Caudate nucleus (tissue), 63 donors: ENCODE measurements at places on chromosomes 4 and X.

- no peak for DNase-seq
Measured at GRCh38 chrX:8520791-8521190, 56.2 kb downstream of the VCX3B start.

- peak; percentile 0 for DNase-seq
Measured at GRCh38 chrX:110317061-110317819, 645 bp downstream of the AMMECR1 start.

DNA sequence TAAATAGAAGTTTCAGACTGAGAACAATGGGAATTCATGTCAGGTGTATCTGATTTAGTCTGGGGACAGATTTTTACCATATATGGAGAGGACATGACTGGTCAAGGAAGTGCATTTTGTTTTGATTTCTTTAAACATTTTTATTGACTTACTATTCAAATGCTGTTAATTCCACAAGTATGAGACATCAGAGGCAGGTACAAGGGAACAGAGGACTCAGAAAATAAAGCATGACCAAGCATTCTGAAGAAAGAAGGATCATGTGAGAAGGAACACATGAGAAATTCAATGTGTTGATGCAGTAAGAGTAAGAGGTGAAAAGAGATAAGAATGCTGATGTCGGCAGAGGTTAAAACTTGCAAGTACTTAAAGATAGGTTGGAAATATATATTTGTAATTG is 1452.6 kb downstream of the PCDH7 start:
- no peak for DNase-seq

DNA sequence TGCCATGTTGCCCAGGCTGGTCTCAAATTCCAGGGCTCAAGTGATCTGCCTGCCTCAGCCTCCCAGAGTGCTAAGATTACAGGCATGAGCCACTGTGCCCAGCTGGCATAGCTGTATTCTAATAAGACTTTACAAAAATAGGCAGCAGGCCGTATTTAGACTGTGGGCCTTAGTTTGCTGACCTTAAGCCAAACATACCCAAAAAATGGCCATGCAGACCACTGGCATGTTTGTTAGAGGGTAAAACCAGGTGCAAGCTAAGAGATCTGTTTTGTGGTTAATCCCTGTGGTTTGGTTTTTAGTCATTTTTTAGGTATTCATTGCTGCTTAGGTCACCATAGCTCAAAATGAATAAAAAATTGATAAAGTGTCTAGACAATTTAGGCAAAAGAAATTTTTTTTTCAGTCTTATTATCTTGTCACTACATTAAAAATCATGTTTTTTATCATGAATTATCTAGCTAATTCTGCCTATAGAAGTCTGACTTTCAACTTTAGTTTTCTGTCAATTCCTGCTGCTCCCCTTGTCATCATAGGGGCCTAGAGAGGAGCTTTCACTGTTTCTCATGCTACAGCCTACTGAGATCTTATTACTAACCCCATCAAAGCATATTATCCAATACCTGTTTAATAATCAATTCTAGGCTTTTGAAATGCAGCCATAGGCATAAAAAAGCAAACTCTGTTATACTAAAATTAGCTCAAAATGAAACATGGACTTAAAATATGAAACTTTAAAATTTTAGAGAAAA is 7.5 kb upstream of the SPINK2 start:
- no peak for DNase-seq

DNA sequence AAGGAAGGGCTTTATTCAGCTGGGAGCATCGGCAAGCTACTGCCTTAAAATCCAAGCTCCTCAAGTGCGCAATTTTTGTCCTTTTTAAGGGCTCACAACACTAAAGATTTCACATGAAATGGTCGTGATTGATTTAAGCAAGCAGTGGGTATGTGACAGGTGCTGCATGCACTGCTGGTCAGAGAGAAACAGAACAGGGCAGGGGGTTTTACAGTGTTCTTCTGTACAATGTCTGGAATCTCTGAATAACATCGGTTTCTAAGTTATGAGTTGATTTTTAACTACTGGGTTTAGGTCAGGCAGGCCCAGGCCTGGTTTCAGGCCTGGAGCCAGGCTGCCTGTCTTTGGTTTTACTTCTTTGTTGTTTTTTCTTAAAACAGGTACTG is 6.0 kb downstream of the UGT2B17 start:
- DNase-seq = no peak

- no peak for DNase-seq
Measured at GRCh38 chr4:96315815-96316214, 475.9 kb downstream of the PDHA2 start.

DNA sequence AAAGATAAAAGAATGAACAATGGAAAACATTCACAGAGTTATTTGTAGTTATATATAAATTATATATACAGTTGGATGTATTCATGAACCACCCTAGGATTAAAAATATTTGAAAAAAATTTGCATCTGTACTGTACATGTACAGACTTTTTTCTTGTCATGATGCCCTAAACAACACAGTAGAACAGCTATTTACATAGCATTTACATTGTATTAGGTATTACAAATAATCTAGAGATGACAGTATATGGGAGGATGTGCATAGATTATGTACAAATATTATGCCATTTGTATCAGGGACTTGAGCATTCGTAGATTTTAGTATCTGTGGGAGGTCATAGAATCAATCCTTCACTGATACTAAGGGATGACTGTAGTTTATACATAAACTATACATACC is 44.8 kb downstream of the GSTCD start:
- DNase-seq = no peak

DNA sequence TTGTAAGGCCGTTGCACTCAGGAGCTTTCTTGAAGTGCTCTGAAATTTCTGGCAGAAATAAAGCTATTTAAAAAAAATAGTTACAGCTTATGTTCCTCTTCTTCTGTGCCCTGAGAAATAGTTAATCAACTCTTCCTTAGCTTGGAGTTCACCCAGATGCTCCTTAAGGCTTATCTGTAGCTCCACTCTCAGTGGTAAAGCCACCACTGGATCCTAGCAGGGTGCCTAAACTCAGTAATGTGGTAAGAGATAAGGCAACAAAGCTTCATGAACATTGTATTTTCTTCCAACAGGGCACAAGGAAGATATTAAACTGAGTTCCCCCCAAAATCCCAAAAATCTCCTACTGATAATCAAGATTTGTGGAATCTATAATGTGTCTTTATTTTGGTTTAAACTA is 299.5 kb downstream of the MAPK10 start:
- DNase-seq = no peak

GRCh38 chrX:116417968-116418367 is 18.4 kb upstream of the SLC6A14 start:
- DNase-seq = no peak

DNA sequence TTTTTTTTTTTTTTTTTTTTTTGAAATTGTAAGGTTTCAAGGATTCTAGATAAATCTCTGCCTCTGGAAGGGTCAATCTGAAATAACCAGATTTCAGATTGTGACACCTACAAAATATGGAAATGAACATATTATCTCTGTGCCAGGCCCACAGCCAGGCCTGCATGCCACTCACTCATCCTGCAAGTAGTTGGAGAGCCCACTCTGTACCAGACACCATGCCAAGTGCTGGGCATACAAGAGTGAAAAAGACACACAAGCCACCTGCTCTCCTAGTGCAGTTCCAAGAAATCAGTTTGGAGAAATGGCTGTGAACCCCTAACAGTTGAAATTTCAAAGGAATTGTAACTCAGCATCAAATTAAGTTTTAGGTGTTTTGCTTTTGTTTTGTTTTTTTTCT is 145.9 kb upstream of the NOCT start:
- DNase-seq = no peak

GRCh38 chr4:109010521-109010920 is 247.7 kb upstream of the ETNPPL start:
- DNase-seq = no peak

GRCh38 chr4:25927361-25928195 is 13.6 kb downstream of the SMIM20 start:
- DNase-seq = peak; percentile 11

- no peak for DNase-seq
Measured at GRCh38 chrX:150935467-150935866, 37.0 kb upstream of the CD99L2 start.

GRCh38 chrX:68867458-68868112 is 38.8 kb downstream of the EFNB1 start:
- DNase-seq = no peak
